CD4-positive, alpha-beta T cell treated with Interleukin-6 at 100 ng/mL for 8 hours (primary cell): ENCODE measurements at places on chromosomes 1 and 21.

DNA sequence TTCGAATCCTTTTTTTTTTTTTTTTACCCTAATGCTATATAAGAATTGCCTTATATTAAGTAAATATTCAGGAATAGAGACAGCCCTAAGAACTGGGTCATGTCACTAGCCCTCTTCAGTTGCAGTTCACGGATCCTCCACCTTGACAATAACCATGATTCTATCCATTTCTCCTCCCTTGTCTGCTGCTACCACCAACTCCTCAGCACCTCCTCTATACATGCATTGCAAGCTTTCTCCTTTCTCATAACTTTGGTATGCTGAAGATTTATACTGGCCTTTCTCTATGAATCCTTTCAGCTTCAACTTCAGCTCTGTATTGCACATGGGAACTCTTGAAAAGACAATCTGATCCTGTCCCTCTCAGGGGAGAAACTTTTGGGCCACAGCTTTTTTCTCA, 14.3 kb upstream of the DR1 start:
- no peak for DNase-seq

DNA sequence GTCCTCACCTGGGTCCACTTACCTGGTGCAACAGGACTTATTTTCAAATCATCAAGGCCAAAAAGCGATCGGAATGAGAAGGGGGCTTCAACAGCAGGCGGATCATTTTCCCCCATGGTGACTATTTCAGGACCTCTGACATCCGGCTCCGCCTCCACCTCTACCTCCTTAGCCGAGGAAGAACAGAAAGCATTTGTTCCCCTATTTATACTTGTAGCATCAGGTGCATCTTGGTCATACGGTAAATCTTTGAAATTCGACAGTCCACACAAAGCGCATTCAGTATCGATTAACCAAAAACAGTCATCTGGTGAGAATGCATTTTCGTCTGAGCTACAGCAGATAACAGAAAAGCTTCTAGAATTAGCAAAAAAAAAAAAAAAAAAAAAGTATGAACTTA, 550 bp downstream of the TMPRSS3 start:
- no peak for DNase-seq

GRCh38 chr21:44093761-44094160, 13.4 kb upstream of the PWP2 start:
- no peak for DNase-seq

- DNase-seq = no peak
These were observed 305.0 kb upstream of the ST6GALNAC5 start for GRCh38 chr1:76562292-76562691.

DNA sequence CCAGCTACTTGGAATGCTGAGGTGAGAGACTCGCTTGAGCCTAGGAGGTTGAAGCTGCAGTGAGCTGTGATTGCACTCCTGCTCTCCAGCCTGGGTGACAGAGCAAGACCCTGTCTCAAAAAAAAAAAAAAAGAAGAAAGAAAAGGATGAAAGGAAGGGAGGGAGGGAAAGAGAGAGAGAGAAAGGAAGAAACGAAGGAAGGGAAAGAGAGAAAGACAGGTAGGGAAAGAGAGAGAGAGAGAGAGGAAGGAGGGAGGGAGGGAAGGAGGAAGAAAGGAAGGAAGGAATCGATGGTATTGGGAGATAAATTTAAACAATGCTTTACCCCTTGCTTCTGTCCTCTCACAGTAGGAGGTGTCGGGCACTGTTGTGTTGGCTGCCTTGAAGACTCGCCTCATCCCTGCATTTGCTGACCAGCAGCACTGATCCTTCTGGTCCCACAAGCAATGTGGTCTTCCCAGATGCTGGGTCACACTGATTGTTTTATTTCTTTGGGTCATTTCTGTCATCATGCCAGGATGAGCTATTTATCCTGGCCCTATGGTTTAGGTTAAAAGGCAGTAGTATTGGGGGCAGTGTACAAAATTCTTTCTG, 30.9 kb downstream of the GPR137B start:
- no peak for DNase-seq

DNA sequence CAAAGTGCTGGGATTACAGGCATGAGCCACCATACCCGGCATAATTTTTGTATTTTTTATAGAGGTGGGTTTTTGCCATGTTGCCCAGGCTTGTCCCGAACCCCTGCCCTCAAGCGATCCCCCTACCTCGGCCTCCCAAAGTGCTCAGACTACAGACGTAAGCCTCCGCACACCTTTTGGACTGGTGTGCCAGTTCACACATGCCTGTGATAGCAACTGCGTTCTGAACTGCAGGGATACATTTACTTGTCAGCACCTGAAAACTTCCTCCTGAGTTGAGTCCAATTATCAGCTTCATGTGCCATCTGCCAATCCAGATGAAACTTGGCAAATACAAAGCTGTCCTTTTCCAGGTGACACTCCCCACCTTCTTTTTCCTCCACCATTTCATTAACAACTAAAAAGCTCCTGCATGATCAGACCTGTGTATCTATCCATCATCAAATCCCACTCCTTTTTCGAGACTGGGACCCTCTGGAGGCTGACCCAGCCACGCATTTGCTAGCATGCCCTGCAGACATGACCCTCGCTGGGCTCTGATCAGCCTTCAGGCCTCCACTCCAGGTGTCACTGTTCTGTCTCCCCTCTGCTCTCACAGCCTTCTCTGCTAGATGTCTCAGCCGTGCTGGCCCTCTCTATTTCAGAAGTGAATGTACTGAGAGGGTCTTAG, 2.1 kb upstream of the DEGS1 start:
- DNase-seq = no peak

DNA sequence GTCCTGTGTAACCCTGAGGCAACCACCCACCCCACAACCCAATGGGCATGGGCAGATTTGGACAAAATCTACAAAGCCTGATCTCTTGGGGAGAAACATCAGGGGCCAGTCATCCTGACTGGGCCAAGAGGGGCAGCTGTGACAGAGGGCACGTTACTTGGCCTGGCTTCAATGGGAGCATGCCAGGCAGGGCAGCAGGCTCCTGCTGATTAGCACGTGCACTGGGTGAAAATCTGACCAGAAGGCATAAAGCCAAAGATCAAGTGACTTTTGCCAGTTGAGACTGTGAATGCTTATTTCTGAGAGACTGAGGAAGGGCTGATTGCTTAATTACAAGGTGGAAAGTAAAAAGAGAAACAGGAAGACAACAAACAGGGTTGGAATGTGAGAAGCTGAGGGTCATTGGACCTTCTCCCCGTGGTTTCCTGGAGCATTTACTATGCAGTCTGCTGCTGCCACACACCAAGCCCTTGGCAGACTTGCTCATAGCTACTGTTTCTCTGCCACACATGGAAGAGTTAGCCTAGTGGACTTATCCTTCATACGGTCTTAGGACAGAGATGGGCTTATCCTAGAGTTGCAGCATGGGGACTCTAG, 39.8 kb upstream of the TNR start:
- DNase-seq = no peak

- no peak for DNase-seq
These were observed 149.5 kb upstream of the BACE2 start for GRCh38 chr21:41018431-41018830.

DNA sequence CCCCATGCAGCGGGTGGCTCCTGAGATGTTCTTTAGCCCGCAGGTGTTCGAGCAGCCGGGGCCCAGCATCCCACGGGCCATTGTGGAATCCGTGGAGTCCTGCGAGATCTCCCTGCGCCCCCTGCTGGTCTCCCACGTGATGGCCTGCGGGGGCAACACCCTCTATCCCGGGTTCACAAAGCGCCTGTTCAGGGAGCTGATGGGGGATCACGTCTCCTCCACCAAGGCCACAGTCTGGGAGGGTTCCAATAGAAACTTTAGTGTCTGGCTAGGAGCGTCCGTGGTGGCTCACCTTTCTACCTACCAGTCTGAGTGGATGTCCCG, 71.0 kb downstream of the ACTL8 start:
- no peak for DNase-seq
